ENCODE measurements at places on chromosomes 2 and 18.

DNA sequence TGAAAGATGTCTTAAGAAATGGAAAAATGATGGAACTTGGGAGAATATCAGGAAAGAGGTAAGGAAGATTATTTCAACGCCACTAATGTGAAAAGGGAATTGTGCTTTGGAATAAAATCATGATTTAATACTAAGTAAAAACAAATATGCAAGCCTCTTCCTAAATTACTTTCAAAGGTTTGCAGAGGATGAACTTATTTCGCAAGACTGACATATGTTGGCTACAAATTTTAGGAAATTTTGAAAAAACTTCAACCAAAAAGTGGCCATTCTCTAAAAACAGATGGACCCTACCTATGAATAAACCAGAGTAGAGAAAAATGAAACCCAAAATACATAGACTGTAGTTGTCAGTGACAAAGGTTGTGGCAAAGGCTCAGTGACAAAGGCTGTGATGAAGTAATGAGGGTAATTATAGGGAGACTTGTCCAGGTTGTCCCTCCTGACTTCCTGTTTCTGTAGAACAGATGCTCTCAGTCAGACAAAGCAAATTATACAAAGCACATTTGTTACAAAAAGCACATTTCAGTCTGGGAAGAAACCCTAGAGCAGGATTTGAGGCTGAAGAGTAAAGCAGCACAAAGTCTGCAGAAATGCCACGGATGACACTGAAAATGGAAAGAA lies 39.5 kb downstream of the SFT2D3 start:
- DNase-seq, result no peak

GRCh38 chr2:200199576-200200263 lies 106.8 kb upstream of the SPATS2L start:
- DNase-seq, result no peak

DNA sequence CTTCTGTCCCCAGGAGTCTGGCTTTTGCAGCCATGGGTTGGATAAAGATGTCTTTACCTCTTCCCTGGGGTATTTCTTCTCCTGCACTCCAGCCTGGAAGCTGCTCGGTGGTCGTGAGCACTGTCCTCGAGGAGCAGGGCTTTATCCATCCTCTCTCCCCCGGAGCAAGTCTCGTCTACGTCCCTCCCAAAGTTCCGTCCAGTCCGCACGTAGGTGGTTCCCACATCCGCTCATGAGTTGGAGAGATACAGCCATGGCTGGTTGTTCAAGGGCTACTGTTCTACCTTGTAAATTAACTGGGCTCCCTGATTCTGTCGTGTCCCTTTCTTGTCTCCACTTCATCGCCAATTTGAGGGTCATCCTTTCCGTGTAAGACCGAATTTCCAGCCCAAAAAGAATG lies 47.1 kb downstream of the TRAPPC12 start:
- no peak for DNase-seq

GRCh38 chr2:11955884-11956291 lies 209.5 kb downstream of the LPIN1 start:
- no peak for DNase-seq

GRCh38 chr2:35962585-35963146 lies 392.9 kb upstream of the CRIM1 start:
- DNase-seq, result no peak

GRCh38 chr2:168697668-168698121 lies 104.7 kb upstream of the NOSTRIN start:
- no peak for DNase-seq

DNA sequence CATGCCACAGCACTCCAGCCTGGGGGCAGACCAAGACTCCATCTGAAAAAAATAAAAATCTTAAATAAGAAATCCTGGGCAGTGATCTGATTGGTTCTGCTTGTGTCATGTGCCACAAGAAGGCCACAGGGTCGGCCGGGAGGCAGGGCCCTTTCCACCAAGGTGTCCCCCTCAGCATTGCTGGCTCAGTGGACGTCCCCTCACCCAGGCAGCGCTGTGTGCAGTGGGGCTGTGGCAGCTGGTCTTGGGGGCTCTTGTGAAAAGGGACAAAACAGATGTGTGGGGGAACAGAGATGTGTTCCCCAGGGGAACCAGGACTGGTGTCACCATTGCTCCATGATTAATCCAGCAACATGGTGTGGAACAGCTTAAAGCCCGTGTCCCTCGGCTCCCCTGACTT lies 60.5 kb downstream of the HS6ST1 start:
- no peak for DNase-seq

GRCh38 chr2:120720746-120721375 lies 14.8 kb upstream of the GLI2 start:
- DNase-seq, result no peak

DNA sequence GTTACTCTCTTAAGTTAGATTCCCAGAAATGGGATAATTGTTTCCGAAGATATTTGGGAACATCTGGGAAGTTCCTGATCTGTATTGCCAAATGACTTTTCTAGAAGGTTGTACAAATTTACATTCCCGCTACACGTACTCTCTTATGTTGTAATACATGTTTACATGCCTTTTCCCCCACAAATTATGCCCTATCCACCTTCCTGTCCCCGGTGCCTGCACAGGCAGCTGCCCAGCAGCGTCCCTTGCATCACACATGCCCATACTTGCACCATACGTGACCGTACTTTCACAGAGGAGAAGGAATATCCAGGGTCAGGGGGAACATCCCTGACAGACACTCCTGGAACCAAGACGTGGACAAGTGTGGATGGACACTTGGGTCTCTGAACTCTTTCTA lies 24.2 kb upstream of the KLF11 start:
- no peak for DNase-seq
